ENCODE measurements at places on chromosomes 16 and 17.

DNA sequence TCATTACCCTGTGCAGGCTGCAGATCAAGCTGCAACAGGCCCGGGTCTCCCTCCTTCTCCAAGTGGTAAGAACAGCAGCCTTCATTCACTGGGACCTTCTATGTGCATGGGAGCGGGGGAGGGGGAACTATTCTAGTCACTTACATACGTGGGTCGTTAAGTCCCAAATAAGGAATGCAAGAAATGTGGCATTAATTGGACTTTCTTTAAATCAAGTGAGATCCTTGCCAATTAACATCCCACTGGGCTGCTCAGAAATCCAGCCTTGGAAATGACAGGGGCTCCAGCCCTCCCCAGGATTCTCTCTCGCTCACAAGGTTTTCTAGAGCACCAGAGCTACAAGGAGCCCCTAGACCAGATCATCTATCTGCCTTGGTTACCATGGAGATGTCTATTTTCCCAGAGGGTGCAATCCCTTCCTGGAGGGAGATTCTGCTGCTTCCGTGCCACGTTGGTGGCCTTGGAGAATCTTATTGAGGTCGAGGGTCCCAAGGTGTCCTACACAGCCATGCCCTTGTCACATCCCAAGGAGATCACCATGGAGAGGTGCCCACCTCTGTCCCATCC, 5.2 kb upstream of the EIF1 start:
- DNase-seq = no peak

DNA sequence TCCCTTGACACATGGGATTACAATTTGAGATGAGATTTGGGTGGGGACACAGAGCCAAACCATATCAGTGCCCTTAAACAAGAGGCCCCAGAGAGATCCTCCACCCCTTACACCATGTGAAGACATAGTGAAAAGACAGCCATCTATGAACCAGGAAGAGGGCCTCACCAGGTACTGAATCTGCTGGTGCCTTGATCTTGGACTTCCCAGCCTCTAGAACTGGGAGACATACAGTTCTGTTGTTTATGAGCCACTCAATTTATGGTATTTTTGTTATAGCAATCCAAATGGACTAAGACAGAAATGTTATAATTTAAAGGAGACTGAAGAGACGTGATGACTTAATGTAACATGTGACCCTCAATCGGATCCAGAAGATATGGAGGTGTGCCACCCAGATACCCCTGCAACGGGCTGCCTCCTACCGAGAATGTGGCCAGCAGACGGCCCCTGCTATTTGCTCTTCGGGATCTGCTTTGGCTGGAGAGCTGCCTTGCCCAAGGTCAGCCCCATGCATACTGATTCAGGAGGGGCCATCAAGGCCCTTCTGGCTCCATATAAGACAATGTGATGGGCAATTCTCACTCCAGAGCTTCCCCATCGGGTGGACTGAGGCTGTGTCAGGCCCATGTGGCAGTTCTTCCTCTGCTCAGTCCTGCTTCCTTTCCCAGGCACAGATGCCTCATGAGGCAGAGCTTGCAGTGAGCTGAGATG, 80.6 kb downstream of the NETO2 start:
- no peak for DNase-seq

GRCh38 chr16:30768583-30769181, 6.6 kb downstream of the RNF40 start:
- DNase-seq = no peak

DNA sequence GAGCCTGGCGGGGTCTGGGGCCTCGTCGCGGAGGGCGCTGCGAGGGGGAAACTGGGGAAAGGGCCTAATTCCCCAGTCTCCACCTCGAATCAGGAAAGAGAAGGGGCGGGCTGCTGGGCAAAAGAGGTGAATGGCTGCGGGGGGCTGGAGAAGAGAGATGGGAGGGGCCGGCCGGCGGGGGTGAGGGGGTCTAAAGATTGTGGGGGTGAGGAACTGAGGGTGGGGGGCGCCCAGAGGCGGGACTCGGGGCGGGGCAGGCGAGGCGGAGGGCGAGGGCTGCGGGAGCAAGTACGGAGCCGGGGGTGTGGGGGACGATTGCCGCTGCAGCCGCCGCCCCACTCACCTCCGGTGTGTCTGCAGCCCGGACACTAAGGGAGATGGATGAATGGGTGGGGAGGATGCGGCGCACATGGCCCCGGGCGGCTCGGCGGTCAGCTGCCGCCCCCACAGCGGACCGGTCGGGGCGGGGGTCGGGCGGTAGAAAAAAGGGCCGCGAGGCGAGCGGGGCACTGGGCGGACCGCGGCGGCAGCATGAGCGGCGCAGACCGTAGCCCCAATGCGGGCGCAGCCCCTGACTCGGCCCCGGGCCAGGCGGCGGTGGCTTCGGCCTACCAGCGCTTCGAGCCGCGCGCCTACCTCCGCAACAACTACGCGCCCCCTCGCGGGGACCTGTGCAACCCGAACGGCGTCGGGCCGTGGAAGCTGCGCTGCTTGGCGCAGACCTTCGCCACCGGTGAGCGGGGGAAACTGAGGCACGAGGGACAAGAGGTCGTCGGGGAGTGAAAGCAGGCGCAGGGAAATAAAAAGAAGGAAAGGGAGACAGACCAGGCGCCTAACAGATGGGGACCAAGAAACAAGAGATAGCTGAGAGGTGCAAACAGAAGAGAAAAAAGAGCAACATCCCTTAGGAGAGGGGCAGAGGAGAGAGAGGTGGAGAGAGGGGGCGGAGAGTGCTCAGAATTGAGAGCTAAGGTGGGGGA, at the start of gene PNMT:
Gene PNMT, plus strand, starts transcription at position 509 of the 980 bp plus-strand sequence. Its CDS starts 23 bp downstream, at position 532.
- no peak for DNase-seq

DNA sequence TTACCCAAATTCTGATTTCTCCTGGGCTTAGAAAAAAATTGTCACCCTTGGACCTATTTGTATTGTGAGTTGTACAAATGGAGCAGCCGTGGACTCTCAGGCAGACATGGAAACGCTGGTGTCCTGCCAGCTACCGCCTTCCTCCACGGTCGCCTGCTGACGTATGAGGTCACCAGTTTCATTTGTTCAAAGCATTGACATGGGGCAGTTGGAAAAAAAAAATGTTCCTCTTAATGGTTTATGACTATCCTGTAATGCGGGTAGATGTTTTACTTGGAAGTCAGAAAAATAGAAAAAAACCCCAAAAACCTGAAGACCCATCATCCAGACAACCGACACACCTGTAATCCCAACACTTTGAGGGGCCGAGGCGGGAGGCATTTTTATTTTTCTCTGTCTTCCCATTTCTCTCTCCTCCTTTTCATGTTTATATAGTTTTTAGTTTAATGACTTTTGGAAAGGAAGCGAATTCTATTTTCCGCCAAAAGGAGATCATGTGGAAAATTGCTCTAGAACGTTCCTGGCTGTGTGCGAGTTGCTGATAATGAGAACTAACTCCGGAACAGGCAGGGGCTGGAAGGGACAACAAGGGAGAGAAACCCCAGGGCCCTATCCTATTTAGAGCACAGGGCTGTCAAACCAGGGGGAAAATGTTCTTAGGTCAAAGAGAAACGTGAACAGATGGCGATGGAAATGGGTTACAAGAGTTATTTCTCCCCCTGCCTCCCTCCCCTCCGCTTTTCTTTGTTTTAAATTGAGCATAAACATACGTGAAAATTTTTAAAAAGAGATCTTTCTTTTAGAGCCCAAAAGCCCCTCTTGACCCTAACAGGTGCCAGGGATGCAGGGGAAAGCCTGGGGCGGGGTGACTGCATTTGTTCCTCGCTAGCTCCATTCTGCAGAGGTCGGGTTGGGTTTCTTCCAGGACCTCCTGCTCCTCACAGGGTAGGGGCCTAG, 13.7 kb downstream of the DNAH17 start:
- no peak for DNase-seq

- no peak for DNase-seq
Observed at GRCh38 chr17:16980813-16981731, 9.2 kb upstream of the TNFRSF13B start.

DNA sequence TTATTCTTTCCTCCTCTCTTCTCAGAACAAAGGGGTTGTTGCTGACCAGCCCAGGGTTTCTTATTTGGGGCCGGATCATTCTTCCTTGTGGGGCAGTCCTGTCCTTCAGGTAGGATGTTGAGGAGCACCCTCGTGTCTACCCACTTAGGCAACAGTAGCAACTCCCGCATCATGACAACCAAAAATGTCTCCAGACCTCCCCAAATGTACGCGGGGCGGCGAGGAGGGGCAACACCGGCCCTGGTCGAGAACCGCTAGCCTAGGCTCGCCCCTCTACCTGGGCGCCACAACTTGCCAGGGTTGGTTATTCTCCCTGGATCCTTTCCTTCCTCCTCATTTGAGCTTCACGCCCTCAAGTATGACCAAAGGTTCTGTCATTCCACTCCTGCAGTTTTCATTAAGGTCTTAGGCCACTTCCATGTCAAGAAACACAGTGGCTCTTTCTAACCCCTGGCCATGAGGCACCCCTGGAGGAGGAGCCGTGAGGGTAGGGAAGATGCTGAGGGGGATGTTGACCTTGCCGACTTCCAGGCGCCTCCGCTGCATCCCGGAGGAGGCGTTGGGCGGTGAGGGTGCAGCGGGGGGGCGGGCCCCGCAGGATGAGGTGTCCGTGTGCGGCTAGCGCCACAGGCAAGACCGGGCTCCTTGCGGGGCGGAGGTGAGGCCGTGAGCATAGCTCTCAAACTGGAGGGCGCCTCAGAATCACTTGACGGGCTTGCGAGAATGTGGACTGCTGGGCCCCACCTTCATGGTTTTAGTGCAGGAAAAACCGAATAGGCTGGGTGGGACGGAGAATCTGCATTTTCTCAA, 712 bp upstream of the SPECC1 start:
- DNase-seq = no peak

- no peak for DNase-seq
Observed at GRCh38 chr17:78715000-78715771, 66.9 kb downstream of the CYTH1 start.

GRCh38 chr16:64412578-64413280, 709.1 kb downstream of the CDH11 start:
- no peak for DNase-seq

DNA sequence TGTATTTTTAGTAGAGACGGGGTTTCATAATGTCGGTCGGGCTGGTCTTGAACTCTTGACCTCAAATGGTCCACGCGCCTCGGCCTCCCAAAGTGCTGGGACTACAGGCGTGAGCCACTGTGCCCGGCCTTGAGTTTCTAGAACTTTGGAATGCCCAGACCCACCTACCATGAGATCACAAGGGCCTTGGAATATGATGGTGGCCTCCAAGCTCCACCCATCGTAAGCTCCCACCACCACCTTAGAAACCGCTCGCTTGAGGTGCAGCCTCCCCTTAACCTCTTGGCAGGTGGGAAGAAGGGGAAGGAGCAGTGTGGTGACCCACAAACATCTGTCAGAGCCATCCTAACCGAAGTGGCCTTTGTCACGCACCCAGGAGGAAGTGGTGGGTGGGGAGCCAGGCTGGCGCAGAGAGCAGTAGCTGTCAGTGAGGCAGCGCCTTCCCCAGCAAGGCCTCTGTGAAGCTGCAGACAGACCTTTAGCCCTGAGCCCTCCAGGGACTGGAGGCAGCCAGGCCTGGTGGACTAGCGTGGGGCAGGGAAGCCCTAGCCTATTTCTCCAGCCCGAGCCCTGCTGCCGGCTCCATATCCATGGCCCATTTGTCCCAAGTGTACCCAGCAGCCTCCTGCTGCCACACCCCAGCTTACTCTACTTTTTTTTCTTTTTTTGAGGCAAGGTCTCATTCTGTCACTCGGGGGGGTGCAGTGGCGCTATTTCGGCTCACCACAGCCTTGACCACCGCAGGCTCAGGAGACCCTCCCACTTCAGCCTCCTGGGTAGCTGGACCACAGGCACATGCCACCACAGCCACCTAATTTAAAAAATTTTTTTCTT, 13.1 kb upstream of the SEPHS2 start:
- no peak for DNase-seq

GRCh38 chr17:40374821-40375498, 10.4 kb upstream of the GJD3 start:
- DNase-seq = no peak

GRCh38 chr16:66275775-66276428, 90.6 kb upstream of the CDH5 start:
- DNase-seq = no peak

- DNase-seq = no peak
Observed at GRCh38 chr17:47871048-47871447, 20.1 kb upstream of the SP6 start.

DNA sequence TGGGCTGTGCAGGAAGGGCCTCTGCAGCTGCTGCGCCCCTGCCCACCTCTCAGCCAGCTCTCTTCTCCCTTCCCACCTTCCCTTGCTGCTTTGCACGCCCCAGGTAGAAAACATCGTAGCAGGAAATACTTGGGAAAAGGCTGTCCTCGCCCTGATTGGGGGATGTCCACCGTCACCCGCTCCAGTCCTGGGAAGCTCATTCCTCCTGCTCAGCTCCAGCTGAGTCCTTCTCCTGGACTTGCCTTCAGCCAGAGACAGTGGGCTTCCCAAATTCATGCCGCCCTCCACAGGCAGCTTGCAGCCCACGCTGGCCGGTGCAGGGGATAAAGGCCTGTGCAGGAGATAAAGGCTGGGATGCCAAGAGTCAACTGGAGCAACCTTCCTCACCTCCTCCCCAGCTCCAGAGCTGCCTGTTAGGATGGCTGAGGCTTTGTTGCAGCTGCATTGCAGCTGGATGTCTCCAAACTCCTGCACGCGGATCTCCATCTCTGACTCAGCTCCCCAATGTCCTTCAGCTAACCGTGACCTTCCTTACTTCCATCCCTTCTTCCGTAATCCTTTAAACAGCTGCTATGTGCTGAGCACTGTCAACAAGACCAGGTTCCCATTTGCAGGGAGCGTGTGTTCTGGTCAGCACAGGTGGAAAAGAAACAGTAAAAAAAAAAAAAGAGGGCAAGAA, 402.0 kb upstream of the TNRC6C start:
- no peak for DNase-seq

DNA sequence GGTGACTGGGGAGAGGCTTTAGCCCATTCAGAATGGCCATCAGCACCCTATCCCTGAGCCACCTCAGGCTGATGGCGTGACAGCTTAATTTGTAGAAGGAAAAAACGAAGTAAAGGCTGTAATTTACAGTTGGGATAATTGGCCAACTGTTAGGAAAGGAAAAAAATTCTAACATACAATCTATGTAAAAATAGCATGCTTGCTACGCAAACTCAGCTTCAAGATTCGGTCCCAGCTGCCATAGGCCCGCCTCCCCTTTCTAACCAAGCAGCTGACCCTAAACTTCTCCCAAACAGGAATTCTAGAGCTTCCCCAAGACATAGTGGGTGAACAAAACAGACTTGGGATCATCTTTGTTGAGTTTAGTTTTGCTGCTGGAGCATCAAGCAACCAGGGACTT, 4.9 kb downstream of the SEZ6 start:
- DNase-seq = no peak

GRCh38 chr16:85104147-85104546, 8.1 kb downstream of the CIBAR2 start:
- DNase-seq = no peak

- no peak for DNase-seq
Observed at GRCh38 chr17:12773153-12773552, 16.1 kb upstream of the ARHGAP44 start.

- DNase-seq = no peak
Observed at GRCh38 chr16:74034200-74034599, 262.4 kb upstream of the PSMD7 start.

- no peak for DNase-seq
Observed at GRCh38 chr17:77489893-77490255, 349.1 kb downstream of the SEC14L1 start.

DNA sequence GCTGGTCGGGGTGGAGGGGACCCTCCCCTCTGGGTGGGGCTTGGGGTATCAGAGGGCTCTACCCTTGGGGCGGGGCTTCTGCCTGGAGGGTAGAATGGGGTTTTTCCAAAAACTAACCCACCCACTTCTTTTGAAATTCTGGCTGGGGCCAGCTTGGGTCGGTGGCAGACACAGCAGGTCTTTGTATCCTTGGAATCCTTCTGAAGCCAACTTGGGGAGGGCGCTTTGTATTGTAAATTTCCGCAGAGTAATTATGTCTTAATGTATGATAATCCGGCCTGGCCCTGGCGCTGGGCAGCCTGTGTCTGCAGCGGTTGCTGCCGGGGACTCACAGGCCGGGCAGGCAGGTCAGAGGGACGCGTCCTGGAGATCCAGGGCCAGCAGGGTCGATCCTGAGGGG, 33.9 kb upstream of the GSE1 start:
- no peak for DNase-seq

Measured in left renal cortex interstitium (tissue), 4 donors.